Coronary artery (tissue), 2 donors: ENCODE measurements at places on chromosomes 1 and 21.

GRCh38 chr1:241531195-241532161, 700 bp upstream of the KMO start:
- DNase-seq = no peak

DNA sequence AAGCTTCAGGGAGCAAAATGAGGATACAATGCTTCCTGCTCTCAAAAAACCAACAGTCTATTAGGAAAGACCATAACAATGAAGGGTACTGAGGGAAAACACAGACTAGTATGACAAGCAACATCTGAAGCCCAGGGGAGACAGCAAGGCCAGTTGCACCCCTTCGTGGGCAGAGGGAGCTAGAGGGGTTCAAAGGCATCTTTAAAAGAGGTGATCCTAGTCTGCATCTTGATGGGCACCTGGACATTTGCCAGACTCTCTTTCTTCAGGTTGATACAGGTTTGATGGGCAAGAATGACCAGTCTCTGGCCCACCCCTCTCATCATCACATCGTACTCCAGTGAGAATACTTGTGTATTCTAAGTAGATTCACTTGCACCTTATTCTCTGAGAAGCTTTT, 177.7 kb downstream of the VAV3 start:
- DNase-seq = no peak

DNA sequence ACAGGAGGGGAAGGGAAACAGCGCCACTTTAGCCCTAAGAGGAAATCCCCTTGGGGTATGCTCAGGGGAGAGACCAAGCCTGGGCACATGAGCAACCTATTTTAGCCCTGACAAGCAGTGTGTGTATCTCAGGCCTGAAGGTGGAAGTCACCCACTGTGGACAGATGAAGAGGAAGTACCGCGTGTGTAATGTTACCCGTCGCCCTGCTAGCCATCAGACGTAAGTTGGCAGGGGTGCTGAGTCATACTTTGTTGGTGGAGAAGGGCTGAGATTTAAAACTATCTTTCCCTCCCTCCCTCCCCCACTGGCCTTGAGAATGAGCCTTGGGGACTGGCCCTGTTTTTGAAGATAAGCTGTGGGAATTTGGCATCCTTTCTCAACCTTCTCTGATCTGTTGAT, 11.2 kb downstream of the AGO1 start:
- no peak for DNase-seq

DNA sequence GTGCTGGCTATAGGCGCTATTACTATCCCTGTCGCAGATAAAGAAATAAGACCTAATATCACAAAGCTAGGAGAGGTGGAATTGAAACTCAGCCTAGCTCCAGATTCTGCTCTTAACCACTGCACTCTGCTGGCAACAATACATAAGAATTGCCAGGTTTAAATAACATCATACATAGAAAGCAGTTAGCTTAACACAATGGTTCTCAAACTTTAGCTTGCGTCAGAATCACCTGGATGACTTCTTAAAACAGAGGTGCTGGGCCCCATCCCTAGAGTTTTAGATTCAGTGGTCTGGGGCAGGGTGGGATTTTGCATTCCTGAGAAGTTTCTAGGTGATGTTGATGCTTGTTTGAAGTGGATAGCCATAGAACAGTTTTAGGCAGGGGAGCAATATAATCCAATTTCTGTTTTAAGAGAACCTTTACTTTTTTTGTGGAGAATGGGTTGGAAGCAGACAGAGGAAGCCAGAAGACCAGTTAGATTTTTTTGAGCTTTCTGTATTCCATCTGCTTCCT, 1.1 kb upstream of the POMGNT1 start:
- no peak for DNase-seq

DNA sequence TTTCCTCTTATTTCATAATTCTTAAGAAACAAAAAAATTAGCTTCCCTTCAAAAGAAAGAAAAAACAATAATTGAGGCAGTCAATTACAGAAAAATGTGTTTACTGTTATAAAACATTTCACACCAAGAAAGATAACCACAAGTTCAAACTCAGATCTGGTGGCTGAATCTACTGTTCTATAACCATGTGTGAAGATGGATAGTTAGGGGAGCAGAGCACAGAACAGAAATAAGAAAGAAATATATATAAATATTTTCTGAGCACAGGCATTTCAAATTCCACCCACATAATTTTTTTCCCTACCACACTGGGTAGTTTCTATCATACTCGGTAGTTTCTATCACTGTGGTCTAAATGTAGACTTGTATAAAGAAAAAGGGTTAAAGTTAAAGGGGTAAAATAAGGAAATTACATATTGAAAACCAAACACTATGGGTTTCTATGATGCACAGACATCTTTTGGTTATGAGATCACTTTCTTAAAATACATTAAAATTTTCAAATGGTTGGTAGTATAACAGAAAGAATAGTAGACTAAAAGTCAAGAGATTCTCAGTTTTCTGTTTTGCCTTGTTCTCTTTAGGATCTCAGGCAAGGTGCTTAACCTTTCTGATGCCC, 10.8 kb downstream of the LYST start:
- DNase-seq = no peak

DNA sequence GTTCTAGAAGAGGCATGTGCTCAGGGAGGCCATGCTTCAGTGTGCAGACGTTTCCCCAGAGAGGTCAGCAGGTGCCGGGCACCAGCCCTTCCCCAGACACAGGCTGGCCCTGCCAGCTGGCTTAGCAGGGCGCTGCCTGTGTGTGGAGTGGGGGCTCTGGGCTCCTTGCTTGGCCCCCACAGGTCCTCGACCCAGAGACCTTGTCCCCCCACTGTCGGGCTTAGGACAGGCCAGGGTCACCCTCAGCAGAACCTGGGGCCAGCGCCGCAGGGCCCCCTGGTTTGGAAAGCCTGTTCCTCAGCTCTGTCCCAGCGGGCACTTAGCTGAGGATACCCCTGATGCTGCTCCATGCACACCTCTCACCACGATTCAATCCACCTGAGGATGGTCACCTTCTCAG, 172.3 kb upstream of the ARHGEF16 start:
- DNase-seq = no peak

DNA sequence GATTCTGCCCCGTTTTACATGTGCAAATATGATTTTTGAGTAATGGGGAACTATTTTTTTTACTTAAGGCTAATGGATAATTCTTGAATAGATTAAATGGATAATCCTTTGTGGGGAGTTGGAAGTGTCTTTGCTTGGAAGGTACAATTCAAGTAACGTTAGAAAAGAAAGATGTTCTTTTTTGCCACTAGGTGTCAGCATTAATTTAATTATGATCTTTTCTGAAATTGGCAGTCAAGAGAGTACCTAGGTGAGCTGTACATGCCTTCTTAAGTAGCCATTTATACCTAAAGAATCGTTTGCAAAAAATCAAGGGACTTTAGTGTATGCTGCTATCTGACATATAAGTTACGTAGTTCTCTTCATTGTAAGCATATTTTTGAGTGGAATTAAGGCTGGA, 2.2 kb downstream of the FBXO28 start:
- no peak for DNase-seq

DNA sequence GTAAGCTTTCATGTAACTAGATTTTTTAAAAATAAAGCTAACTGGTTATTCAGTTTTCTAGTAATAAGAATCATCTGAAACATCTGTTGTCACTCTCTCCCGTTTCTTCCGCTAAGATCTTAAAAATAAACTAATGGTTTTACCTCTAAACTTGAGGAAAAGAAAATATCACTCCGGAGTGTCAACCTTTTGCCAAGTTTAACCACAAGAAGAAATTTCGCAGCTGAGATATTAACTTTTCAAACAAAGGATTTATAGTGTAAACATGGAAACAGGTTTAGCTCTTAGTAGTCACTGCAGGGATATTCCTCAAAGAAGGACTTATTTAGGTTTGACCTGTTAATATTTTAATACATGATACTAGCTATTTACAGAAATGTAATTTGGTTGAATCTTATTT, 954.9 kb downstream of the ADGRL2 start:
- no peak for DNase-seq

DNA sequence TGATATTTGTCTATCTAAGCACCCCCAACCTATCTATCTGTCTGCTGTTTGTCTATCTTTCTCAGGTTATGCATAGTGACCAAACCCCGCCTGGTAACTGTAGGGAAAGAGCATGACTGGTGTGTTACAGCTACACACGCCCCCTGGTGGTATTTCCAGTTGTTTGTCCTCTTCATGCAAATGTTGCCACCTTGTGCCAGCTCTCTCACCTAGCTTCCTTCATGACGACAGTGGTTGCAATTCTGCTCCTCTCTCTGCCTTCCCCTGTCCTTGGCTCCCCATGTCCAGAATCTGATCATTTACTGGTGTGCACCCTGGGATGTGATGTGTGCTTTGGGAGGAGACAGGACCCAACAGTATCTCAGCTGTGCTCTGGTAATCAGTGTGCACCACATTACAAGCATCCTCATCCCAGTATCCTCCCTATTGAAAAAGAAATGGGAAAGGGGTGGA, 8.1 kb upstream of the INKA2 start:
- no peak for DNase-seq

DNA sequence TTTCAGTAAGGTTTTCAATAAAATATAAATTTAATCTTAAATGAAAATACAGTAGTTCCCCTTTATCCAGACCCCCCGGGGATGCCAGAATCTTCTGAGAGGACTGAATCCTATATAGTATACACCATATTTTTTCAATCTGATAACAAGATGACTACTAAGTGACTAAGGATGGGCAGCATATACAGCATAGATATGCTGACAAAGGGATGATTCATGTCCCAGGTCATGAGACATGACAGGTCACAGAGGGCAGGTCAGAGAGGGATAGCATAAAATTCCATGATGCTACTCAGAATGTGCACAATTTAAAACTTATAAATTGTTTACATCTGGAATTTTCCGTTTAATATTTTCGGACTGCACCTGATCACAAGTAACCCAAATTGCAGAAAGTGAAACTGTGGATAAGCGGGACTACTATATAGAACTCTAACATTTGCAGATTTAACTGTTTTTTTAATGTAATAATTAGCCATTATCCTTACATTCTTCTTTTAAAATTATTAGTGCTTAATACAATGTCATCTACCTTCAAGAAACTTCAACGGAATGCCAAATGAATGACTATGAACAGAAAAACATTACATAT, 48.8 kb downstream of the LRRC40 start:
- DNase-seq = no peak

GRCh38 chr1:163570071-163570470, 248.3 kb downstream of the NUF2 start:
- DNase-seq = no peak

- no peak for DNase-seq
These were observed 206.2 kb upstream of the ADAMTS5 start for GRCh38 chr21:27173053-27173452.

DNA sequence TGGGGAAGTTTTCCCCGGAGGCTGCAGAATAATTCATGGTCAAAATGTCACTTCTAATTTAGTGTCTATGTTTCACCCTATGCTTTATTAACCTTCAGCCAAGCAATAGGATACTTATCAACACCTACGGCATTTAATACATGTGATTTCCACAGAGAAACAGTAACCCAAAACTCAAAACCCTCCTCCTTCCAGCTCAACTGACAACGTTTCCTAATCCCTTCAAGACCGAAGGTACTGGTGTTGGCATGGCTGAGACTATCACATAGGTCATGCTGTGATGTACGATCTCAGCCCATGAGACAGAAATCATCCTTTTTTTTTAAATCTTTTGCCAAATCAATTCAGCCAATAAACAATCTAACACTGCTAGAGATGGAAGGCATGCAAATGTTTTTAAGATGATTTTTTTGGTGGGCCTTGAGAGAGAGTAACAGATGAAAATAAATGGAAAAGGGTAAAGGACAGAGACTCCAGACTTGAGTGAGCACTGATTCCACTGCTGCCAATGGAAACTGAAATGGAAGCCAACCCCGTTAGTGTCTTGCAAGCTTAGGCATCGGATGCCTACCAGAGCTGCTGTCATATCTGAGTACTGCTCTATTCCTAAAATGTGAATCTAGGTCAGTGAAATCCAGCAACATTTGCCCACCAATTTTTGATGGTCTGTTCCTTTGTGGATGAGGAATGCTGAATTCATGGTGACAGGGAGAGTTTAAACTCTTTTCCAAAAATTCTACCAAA, 63.4 kb upstream of the BCL10 start:
- no peak for DNase-seq

DNA sequence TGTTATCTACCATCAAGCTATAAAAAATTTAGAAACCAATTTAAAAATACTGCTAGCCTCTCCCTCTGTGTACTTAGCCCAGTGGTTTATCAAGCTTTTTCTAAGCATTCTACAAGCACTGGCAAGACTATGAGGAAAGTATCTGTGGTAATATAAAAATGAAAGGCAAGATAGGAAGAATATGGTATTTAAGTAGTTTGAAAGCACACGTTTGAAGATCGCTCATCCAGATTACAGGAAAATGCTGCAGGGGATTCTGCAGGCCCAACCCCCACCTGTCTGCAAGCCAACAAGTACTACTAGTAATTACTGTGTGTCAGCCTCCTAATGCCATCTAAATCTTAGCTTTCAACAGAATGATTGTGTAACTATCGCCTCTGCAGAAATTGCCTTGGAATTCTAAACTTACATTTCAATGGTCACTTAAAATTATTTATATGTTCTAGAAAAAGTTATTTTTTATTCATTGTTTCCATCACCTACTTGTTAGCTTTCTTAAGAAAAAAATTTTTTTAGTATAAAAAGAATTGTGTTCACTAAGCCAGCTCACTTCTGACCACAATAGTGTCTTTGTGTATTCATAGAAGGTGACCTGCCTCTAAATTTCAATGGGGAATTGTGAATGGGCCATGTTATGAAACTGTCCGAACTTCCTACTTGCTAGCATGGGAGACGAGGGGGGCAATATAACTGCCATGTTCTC, 8.5 kb downstream of the ERRFI1 start:
- DNase-seq = no peak

GRCh38 chr1:31926252-31926651, 11.9 kb downstream of the PTP4A2 start:
- no peak for DNase-seq

- DNase-seq = no peak
These were observed 125.5 kb downstream of the CHRM3 start for GRCh38 chr1:239511875-239512274.

DNA sequence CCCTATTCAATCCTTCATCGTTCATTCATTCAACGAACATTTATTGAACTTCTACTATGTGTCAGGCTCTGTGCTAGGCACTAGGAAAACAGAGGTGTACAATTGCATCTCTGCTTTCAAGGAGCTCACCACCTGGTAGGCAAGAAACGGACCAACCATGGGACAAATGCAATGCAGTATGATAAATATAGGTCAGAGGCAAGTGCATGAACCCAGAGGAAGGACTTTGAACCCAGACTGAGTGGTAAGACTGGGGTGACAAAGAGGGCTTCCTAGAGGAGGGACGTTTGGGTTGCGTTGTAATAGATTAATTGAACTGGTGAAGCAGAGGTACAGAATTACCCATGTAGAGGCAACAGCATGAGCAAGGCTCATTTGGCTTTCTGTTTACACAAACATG, 16.4 kb downstream of the CD2 start:
- no peak for DNase-seq

DNA sequence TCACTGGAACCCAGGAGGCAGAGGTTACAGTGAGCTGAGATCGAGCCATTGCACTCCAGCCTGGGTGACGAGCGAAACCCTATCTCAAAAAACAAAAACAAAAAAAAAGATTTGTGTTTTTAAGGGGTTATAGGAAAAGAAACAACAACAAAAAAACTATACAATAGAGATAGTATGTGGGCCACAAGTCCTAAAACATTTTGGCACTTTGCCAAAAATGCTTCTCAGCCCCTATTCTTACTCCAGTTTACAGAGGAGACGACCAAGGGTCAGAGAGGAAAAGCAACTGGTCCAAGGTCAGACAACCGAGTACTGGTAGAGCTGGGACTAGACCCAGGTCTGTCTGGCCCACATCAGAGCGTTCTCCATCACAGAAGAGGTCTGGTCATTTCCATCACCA, 3.0 kb downstream of the FBXO44 start:
- DNase-seq = no peak

- no peak for DNase-seq
These were observed 131.6 kb downstream of the TGFBR3 start for GRCh38 chr1:91754348-91754747.
